Calu3 (cell line): ENCODE measurements at places on chromosomes 5 and 9.

DNA sequence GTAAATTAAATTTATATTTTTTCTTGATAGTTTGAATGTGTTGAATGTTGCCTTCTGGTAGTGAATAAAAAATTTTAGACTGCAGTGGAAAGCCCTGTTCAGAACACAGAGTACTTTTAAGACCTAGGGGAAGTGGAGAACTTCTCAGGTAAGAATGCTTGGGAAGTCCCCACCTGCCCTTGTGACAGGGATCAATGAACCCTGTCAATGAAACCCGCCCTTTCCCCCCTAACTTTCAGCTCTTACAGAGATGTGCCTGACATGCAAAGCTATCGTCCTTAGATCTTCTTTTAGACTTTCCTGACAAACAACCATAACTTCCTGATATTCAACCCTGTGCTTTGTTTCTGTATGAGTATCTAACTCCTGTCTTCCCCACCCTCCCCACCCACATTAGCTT lies 562.7 kb downstream of the TLE4 start:
- DNase-seq, result no peak

DNA sequence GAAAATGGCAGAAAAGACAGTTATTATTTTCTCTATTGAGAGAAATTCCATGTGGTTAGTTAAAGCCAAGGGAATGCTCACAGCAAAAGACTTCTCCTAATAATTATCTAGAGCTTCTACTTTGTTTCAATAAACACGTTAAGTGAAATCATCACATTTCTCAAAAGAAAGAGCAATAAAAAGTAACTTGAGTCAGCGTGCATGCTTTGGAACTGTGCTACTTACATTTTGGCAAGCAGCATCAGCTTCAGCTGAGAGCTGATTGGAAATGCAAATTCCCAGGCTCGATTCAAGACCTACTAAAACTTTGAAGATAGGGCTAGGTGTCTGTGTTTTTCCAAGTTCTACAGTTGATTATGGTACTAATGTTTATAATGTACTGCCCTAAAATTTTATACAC lies 132.1 kb downstream of the CDH18 start:
- DNase-seq, result no peak

- no peak for DNase-seq
These were observed 529.1 kb upstream of the SEMA6A start for GRCh38 chr5:117103703-117104102.

GRCh38 chr5:129631961-129632360 lies 115.9 kb upstream of the MINAR2 start:
- no peak for DNase-seq

GRCh38 chr9:97561501-97561900 lies 60.0 kb downstream of the TMOD1 start:
- no peak for DNase-seq

- no peak for DNase-seq
These were observed 72.0 kb downstream of the KIF24 start for GRCh38 chr9:34256987-34257585.

DNA sequence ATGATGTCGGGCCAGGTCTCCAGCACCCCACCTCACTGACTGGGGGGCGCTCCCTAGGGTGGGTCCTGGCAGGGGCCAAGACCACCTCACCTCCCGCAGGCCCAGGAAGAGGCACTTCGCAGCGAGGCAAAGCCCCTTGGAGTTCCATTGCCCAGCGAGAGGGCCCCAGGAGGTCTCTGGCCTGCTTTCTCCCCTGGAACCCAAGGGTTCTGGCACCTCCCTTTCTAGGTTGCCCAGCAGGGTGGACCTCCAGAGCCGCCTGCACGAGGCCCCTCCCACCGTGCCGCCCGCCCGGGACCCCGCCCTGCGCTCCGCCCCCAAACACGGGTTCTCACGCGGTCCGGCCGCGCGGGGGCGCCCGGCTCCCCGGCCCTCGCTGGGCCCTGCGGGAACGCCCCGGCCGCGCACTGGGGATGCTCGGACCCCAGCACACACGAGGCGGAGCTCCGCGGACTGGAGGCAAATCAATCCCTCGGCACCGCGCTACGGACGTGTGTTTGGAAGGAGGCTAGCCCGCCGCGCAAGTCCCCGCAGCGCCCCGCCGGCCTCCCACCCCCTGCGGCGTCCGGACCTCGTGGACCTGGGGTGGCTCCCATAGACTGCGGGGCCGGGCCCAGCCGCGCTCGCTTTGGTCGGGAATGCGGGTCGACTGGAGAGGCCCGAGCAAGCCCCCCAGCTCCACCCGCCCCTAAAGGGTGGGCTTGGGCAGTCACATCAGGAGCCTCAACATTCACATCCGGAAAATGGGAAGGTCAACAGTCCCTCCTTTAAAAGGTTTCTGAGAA lies 99.5 kb upstream of the LMX1B start:
- no peak for DNase-seq

GRCh38 chr5:178483620-178484019 lies 106.6 kb downstream of the COL23A1 start:
- no peak for DNase-seq

GRCh38 chr9:129027224-129027684 lies 877 bp downstream of the SH3GLB2 start:
- no peak for DNase-seq

DNA sequence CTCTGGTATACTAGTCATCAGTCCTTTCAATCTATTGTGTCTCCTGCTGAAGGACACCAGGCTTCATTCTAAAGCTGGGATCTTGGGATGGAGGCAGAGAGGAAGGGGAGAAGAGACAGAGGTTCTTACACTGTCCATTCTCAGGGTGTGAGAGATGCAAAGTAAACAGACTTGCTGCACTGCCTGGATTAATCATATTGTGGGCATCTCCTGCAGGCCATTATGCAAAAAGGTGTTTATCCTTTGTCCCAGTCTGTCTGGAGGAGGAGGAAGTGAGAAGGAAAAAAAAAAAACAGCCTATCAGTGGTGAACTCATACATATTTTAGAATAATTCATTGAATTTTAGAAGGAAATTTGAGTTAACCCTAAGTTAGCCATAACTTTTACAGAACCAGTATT lies 92.9 kb upstream of the TNPO1 start:
- DNase-seq, result no peak

DNA sequence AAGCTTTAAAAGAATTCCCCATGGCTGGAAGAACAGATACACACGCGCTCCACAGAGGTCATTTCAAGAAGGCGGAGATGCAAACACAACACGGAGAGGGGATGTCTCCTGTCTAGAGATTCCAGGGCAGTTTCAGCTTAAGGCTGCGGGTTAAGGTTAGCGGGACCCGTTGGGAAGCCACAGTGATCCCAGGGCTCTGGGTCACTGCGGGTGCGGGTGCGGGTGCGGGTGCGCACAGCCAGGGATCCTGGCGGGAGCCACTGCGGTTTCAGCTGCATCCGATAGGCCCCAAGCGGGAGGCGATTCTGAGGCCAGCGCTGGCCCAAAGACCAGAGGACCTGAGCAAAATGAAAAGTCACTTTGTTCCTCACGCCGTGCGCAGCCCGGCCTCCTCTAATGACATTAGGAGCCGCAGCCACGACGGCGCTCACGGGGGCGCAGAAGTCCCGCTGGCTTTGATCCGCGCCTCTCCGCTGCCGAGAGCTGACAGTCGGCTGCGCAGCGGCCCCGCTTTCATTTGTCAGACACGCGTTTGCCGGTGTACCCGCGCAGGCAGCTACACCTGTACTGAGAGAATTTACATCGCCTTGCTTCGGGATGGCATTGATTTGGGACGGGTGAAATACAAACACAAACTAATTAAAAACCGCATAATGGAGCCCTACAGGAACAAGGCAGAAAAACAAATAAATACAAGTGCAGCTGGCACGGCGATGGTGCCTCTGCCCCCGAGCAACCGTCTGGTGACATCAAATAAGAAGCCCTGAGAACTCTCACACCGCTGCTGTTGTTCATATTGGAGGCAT lies 5.3 kb upstream of the IRX1 start:
- DNase-seq, result no peak

GRCh38 chr5:102855681-102856388 lies 100.7 kb downstream of the PAM start:
- DNase-seq, result no peak

DNA sequence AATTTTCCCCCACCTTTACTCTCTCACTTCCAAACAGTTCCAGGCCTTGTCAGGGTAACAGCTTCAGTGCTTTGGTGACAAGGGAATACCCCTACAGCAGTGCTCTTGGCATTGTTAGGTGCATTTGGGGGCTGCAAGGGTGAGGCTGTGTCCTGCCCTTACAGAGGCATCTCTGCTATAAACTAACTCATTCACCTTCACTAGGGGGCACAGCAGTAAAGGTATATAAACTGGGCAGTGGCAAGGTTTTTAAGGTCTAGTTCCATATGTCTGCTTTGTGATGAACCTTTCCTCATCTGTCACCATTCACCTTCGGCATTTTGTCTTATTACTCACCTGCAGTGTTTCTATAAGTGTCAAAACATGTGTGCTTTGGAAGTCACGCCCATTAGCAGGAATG lies 79.1 kb upstream of the GPR151 start:
- DNase-seq, result no peak

GRCh38 chr5:11791792-11792191 lies 112.5 kb downstream of the CTNND2 start:
- peak; percentile 47 for DNase-seq

- DNase-seq, result peak; percentile 3
These were observed 443.5 kb downstream of the PDE4D start for GRCh38 chr5:59449905-59450644.

DNA sequence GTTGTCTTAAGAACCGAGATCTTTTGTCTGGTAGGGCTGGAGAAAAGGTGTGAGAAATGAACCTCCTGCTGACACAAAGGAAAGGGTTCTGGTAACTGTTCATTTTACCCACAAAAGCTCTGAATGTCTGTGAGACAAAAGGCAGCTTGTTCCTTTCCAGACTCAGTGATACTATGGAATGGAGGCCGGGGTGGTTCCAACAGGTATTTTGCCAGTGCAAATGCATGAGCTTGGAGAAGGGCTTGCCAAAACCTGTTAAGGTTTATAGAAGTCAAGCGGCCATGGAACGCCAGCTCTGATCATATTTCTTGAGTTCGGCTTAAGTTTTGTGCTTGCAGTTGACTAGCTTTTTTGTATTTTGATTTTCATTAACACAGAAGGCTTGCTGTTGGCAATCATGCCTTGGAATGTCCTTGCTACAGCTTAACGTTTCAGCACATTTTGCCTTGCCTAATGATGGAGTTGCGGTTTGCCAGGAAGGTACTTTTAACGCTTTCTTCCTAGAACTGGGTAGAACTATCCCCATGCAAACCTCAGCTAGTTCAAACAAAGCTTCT lies 328.6 kb downstream of the PIK3R1 start:
- no peak for DNase-seq

DNA sequence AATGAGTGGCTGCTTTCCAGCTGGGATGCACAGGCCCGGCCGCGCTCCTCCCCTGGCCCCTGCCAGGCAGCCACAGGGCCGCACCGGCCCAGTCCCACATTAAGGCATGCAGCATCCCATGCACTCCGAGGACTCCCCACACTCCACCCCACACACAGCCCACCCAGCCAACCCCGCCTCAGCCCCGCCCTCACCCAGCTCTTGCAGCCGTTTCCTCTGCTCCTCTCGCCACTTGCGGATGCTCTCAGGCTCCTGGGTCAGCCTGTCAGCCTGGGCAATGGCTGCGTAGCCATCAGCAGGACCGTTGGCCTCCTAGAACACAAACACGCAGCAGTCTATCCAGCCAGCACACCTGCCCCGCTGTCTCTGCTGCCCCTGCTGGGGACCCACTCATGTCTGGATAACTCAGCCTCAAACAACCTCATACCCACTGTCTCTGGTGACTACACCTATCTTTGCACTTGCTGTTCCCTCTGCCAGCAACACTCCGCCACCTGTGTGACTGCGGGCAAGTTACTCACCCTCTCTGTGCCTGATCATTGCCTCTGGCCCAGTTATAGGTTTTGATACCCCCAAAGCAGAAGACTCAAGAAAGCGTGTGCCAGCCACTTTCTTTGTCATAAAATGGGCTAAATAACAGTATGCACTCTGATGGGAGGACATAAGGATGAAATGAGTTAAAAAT lies 9.3 kb downstream of the HIGD2A start:
- DNase-seq, result no peak

DNA sequence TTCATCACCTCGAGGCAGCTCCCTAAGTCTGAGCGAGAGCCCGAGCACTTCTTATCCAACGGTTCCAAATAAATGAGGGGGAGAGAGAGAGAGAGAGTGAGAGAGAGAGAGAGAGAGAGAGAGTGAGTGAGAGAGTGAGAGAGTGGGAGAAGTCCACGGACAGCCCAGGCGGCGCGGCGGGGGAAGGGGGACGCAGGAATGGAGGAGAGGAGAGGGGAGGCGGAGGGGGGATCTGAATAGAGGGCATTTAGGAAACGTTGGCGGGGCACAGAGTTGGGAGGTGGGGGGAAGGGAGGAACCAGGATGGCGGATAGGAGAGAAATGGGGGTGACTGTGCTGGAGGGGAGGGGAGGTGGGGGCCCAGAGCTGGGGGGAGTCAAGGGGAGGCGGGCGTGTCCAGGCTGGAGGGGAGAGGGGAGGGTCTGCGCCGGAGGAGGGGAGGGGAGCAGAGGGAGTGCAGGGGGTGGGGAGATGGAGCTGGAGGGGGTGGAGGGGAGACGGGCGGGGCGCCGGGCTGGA lies 398 bp upstream of the BASP1 start:
- DNase-seq, result no peak

DNA sequence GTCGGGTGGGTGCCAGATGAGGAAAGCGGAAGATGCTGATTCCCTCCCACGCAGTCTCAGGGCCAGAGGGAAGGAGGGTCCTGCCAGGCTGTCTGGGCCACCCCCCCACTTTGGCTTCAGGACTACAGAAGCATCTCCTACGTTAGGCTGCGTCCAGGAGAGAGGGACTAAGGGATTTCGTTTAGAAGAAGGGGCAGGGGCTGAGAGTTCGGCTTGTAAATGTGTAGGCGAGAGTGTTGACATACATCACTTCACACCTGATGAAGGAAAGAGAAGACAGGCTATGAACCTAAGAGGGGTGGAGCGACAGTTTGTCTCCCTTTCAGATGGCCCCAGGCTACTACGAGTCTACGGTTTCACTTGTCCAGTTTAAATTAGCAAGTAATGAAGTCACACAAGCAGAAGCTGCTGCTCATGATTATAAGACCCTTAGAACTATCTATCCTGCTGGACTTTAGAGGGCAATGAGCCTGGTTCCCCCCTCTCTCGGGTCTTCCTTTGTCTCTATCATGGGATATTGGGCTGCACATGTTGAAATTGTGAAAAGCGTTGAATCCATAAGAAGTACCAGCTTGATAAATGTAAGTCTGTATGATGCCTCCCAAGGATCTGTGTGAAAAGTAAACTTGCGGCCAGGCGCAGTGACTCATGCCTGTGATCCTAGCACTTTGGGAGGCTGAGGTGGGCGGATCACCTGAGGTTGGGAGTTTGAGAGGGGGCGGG lies 193.0 kb downstream of the AOPEP start:
- peak; percentile 80 for DNase-seq

DNA sequence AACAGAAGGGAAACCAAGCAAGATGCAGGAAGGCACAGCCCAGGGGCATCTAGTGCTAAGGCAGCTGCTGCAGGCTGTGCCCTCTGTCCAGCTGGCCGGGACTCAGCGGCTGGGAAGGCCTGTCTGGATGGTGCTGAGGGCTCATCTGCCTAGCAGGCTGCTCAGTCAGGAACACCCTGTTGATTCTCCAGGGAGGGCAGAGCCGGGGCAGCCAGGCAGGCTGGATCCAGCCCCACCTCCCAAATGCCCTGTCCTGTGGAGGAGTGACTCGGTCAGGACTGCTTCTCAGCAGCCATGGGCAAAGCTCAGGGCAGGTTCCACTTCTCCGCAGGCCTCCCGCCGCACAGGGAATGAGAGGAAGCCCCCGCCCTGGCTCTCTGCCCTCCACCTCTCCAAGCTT lies 7.8 kb upstream of the LCN9 start:
- DNase-seq, result no peak
